ENCODE measurements at places on chromosomes 7 and 10.

DNA sequence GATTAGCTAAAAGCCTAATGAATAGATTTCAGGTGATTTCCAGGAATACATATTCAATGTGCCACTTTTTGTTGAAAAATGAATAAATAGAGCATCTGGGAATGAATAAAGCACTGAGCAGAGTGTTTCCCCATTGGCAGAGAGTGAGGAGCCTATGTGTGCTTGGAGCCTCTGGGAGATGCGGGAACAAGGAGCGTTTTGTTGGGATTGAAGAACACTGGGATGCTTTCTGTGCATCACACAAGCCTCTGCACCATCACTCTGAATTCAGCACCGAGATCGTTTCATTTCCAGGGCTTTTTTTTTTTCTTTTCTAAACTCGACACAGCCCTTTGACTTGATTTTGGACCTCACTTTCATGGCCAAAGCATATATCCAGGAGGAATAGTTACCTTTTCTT lies 111.4 kb downstream of the BAMBI start:
- no peak for DNase-seq

DNA sequence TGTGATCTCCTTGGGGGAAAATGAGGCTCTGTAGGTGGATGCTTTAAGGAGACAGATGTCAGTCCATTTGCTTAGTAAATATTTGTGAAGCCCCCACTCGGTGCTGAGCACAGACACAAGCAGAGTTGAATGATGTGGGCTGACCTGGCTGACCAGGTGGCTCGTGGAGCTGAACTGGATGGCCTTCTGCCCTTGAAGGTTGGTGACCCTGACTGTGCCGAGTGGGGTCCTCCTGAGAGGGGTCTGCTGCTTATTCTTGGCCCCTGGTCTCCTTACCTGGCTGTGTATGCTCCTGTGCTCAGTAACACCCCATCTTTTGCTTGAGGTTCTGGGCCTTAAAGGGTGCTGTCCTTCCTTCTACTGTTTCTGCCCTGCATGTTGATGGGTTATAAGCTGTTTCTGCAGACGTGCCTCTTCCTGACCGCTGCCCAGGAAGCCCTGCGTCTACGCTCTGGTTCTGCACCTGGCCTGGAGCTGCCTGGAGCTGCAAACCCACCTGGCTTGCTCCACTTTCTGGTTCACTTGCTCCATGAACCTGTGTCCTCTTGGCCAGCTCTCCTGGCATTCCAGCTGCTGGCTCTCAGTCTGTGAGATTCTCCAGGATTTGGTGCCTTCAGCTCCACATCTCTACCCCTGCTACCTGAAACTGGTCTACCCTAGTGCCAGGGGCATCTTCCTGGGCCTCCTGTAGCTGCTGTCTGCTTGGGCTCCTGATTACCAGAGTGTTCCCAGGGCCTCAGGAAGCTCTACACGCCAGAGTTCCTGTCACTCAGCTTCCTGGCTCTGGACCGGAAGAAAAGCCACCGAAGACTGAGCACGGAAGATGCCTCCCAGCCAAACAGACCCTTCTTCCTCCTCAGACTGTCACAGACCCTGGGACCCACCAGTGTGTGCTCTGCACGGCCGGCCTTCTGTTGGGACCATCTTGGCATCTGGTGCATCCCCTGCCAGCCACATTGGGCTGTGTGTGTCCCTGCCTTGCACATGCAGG lies 76.5 kb downstream of the ADCY1 start:
- DNase-seq = no peak

DNA sequence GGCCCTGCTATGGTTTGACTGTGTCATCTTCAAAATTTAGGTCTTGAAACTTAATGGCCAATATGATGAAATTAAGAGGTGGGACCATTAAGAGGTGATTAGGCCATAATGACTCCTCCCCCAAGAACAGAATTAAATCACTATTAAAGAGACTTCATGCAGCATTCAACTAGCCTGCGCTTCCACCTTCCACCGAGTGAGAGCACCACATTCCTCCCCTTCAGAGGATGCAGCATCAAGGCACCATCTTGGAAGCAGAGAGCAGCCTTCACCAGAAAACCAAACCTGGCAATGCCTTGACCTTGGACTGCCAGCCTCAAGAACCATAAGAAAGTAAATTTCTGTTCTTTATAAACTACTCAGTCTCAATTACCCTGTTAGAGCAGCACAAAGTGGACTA lies 371.1 kb upstream of the NFE2L3 start:
- DNase-seq = no peak

DNA sequence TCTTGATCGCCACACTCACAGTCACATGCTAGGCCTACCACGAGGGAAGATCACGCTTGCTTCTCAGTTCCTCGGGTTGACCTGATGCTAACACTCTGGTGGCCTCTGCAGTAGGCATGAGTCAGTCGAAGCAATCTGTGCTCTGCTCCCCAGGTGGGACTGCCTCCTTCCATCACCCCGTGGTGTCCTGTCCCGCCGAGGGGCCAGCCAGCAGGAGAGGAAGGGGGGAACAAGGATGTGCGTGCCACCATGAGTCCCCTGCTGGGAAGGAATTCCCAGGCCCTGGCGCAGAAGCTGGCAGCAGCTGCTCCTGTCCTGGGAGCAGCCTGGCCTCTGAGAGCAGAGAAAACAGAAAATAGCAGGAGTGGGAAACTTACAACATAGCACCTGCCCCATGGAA lies 695.0 kb upstream of the NRP1 start:
- DNase-seq = no peak

DNA sequence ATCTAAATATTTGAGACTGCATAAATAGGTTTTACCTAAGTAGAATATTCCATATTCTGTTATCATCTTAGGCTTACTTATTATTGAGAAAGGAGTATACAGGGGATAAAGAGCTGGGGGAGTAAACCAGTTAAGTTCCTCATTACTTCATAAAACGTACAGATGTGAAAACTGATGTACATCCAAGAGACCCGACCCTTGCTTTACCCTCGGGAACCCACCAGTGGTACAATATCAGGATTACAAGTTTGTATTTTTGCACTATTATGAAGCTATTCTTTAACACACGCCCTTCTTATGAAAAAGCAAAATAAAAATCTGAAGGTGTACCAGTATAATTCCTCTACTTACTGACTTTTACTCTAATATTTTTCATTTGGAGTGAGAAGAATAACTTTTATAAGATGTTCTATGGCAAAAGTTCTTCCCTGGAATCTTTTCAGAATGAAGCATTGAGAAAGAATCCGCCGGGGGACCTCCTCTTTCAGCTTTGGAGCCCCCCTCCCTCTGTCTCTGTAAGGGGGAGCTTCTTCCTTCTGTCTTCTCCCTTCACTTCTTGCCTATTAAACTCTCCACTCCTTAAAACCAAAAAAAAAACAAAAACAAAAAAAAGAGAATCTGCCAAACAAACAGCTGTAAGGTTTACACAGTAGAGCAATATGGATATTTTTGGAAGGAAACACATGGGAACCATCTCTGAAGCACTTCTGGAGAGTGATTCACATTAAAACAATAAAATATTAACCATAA lies 550.0 kb downstream of the TNS3 start:
- DNase-seq = no peak

DNA sequence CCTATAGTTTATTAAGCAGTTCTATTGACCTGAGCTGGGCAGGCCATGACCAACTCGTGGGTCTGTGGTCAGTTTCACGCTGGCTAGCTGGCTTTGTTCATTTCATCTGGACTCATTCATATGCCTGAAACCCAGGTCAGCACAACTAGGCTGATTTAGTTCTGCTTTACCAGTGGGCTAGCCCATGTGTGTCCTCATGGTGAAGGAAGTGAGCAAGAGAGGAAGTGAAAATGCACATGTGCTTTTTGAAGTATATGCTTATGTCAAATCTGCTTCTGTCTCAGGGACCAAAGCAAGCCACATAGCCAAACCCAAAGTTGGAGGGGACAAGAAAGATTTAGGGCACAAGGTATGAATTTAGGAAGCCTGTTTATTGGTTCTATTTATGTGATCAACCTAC lies 154.5 kb downstream of the RNF133 start:
- DNase-seq = no peak

DNA sequence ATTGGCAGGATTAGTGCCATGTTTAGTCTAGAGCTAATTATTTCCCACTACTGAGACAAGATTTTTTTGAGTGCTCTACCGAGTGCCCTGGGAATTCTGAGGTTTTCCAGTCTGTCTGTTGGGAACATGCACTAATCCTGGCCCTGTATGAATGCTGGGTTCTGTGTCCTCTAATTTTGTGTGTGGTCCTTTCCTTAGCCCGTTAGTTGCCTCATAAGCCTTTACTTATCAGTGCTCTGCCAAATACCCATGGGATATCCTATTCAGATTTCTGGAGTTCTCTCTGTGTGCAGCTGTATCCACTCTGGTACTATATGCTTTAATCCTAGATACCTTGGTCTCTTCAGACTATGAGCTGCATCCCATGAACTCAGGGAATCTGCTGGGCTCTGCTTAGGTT lies 13.1 kb downstream of the CSGALNACT2 start:
- DNase-seq = no peak

- peak; percentile 59 for DNase-seq
Measured at GRCh38 chr10:44908066-44908749, 2.9 kb upstream of the TMEM72 start.

DNA sequence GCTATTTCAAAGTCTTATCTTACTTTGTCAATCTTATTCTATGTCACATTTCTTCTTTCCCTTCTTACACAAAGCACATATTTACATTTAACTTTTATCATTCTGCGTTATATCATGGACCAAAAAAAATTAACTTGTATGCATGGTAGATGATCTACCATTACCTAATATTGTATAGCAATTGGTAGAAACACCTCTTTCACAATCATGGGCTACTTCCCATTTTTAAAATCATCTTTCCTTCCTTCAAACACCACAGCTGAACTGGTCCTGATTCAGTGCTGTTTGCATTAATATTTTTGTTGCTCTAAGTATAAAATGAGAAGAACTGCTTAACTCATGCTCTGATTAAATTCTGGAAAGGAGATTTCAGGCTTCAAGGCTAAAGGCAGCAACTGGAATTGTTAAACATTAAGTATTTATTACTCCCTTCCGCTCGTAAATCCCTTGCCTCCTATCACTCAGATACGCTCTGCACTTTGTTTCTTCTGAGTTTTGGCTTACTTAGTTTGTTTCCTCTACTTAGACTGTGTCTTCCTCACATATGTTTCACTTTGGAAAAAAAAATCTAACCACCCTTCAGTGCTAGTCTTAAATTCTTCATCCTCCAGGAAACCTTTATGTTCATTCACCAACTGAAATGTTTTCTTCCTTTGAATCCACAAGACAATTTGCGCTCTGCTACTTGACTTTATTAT lies 901.4 kb downstream of the PCDH15 start:
- DNase-seq = no peak

- DNase-seq = no peak
Measured at GRCh38 chr7:101667920-101668319, 38.8 kb upstream of the MYL10 start.

- DNase-seq = peak; percentile 31
Measured at GRCh38 chr7:1176891-1177373, 16.9 kb upstream of the ZFAND2A start.

DNA sequence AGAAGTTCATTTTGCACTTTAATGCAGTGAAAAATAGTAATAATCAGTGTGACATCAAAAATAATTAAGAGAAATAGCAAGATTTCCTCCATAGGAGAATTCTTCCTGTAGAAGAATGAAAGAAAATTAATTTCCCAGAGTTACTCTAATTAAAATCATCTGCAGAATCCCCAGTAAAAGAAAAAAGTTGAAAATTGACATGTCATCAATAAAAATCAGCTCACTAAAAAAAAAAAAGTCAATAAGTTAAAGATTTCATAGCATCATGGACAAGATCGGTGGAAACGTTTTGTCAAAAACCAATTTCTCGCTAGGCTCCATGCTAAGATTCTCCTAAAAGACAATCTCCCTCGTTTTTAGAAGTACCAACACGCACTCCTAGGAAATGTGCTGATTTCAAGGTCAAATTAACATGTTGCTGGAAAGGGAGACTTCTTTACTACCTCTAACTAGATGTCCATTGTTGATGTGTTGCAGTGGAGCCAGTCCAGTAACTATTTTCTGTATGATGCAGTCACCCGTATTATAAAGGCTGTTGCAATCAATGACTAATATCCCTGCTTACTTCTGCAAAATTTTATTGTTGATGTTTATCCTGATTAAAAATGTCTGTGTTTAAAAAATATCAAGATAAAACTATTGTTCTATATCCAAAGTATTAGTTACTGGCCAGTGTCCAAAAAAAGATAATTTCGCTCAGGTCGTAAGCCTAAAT lies 591.9 kb upstream of the MGMT start:
- no peak for DNase-seq

DNA sequence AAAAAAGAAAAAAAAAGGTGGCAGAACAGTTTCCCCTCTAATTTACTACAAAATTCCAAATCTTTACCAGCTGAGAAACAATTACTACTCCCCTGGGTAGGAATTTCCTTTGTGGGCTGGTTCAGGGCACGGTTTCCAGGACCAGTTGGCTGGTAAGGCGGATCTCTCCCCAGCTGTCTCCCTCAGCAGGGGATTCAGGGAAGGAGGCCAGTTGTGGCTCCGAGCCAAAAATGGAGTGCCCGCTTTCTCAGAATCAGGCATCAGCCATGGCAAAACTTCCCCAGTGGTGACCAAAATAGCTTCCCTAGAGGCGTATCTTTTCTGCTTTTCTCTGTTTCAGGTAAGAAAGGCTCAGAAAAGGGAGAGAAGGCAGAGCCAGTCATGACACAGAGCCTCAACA lies 91.2 kb downstream of the ZNF22 start:
- no peak for DNase-seq

DNA sequence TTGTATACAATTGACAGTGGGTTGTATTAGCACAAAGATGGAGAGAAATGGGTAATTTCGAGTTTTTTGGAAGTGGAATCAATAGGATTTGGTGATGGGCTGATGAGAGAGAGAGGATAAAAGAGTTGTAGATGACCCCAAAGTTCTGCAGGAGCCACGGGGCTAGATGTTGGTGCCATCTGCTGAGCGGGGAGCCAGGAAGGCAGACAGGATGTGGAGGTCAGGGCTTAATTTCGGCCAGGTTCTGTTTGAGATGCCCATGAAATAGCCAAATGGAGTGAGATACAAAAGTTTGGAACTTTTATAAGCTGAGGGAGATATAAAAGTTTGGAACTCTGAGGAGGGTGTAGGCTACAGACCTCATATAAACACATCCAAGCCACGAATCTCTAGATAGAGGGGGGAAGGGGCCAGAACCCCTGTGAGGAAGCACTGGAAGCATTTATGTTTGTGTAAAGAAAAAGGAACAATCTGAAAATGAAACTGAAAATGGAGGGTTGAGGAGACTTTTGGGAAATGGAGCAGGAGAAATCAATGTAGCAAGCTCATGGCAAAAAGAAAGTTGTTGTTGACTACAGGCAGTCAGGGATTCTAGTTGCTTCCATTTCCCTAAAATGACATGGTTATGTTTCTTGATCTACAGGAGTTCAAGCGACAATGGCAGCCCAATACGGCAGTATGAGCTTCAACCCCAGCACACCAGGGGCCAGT lies 2.2 kb downstream of the GIMAP4 start:
- DNase-seq = no peak

GRCh38 chr7:139953229-139953628 lies 109.5 kb downstream of the PARP12 start:
- no peak for DNase-seq

- DNase-seq = no peak
Measured at GRCh38 chr7:114722562-114722961, 199.3 kb upstream of the MDFIC start.

GRCh38 chr10:103737735-103738367 lies 117.5 kb downstream of the SH3PXD2A start:
- no peak for DNase-seq

Measured in IMR-90 (cell line).